ENCODE measurements at places on chromosomes 7 and 10.
A peak's percentile ranks its signal among the peaks of the same experiment; 100 is the strongest.

GRCh38 chr7:84245835-84246234, 51.2 kb upstream of the SEMA3A start:
- DNase-seq, result no peak

- DNase-seq, result no peak
Observed at GRCh38 chr7:138164804-138165203, 88.5 kb downstream of the AKR1D1 start.

DNA sequence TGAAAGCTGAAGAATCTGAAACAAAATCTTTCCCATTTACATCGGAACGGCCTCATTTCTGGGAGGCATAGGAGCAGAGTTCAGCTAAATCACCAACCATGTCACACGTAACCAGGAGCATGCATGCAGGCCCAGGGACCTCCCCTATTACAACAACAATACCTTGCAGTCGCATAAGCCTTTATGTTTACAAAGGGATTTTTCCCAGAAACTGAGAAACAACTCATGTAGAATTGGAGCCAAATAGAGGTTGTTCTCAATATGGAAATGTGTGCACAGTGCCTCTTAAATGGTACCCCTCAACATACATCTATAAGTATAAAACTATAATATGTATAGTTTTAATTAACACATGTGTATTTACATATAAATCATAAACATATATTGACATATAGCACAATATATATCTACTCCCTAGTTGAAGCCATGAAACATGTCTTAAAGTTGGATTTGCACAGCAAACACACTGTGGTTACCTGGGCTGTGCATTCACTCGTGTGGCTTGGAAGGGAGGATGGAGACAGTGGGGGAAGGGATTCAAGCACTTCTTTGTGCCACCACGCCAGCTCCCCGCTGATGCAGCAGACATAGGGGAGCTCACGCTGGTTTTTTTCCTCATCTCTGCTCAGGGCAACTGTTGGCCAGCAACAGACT, 35.0 kb upstream of the DGKI start:
- DNase-seq, result no peak

DNA sequence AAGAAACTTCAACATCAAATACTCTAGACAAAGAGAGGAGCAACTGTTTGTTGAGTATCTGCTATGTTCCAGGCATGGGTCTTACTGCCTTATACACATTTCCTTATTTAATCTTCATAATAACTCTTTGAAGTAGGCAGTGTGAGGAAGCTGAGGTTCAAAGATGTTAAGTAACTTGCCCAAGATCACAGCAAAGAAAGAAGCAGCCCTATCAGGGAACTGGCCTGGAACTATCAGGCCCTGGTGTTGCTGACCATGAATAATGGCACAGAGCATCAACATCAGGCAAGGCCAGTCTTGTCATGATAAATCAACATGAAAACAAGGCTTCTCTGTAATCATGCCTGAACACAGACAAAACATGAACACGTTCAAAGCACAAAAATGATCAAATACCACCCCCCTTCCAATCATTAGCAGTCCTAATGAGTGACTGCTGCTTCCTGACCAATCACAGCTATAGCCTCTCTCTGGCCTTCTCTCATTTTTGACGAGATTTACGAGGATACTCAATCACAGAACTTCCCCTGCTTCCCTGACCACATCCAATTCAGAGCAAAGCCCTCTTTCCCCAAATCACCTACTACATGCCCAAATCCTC, 2.3 kb downstream of the GSDME start:
- no peak for DNase-seq

- no peak for DNase-seq
Observed at GRCh38 chr7:132381742-132382472, 194.4 kb downstream of the PLXNA4 start.

GRCh38 chr7:44884621-44885393, 523 bp downstream of the PURB start:
- no peak for DNase-seq

DNA sequence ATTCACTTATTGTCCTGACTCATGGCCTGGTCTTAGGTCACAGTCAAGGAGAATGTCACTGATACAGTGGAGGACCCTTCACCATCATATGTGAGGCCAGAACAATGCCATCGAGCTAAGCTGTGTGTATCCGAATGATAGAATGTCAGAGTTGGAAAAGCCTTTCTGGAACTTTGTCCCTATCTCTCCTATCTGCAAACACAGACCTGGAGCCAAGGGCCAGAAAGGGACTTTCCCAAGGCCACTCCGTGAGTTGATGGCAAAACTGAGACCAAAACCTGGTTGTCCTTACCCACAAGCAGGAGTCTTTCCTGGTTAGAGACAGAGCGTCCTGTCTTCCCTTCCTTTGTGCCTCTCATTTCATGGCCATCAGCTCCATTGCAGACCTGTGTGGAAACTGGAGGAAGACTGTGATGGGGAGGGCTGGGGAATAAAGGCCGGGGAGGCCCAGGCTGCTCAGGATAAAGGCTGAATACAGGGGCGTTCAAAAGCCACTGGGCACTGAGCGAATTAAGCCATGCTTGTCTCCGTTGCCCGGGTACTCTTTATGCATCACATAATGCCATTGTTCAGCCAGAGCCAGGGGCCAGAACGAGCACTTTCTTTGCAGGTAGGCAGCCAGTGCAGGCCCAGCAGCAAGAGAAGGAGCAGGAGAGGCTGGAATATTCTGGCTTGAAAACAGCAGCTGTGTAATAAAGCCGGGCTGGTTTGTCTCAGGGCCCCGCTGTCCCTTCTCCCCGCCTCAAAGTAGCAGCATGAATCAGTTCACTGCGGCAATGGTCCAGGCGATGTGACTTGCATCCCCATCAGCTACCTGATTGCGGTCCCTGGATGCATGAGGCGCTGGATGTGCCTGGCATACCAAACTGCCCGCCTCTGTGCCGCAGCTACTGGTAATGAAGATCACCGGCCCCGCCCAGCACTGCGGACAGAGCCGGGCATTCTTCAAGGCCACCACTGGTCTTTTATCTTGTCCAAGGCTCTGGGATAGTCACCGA, 143.0 kb downstream of the RPS24 start:
- no peak for DNase-seq

DNA sequence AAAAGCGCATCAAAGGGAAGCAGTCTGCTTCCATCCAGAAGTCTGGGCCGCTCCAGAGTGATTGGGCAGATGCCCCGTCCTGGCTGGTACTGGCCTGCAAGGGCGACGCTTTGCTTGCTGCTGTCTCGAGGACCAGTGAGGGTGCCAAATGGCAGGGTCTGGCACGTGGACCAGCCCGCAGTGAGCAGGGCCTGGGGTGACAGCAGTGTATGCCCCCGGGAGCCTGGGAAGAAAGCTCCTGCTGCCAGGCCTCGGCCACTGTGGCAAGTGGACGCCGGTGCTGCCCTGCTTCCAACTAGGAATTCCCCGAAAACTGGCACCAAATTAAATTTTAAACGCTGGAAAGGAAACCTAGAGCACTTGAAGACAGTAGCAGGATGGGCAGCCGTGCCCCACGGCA, 357.0 kb upstream of the MKI67 start:
- DNase-seq, result no peak

- DNase-seq, result no peak
Observed at GRCh38 chr7:16918288-16918895, 36.6 kb upstream of the AGR3 start.

- no peak for DNase-seq
Observed at GRCh38 chr10:62278441-62278910, 9.8 kb upstream of the RTKN2 start.

DNA sequence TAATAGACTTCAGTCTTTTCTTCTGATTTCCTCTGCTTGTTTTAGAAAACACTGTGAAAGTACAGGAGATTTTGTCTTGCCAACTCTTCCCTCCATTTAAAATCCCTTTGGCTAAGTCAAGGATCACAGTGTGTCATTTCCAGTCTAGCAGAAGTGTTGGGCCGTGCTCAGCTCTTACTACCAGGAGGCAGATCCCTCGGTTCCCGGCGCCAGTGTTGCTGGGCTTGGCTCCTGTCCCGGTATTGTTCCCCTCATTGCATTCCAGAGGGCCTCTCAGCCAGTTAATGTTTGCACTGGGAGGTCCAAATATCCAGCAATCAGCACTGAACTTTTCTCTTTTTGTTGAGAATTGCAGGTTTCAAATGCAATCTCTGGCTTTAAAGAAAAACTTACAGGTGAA, 612.1 kb upstream of the MGMT start:
- DNase-seq, result no peak

- no peak for DNase-seq
Observed at GRCh38 chr7:73435471-73436009, 2.0 kb downstream of the FZD9 start.

DNA sequence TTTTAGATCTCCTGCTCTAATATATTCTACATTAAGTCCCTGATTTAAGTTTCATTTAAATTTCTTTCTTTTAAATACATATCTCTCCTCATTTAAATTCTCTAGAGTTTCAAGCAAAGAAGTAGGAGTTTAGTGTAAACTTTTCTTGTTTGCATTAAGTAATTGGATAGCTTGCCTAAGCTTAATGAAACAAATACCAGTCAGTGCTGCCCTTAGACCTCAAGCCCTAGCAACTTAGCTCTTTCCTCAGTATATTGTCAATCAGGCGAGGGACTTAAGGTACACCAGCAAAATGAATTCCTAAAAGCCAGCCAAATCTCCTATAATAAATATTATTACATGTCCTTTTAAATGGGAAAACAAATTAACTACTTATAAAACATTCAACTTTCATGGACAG, 101.5 kb downstream of the CHCHD3 start:
- DNase-seq, result no peak

GRCh38 chr10:27223964-27224363, 16.6 kb downstream of the ACBD5 start:
- DNase-seq, result no peak

DNA sequence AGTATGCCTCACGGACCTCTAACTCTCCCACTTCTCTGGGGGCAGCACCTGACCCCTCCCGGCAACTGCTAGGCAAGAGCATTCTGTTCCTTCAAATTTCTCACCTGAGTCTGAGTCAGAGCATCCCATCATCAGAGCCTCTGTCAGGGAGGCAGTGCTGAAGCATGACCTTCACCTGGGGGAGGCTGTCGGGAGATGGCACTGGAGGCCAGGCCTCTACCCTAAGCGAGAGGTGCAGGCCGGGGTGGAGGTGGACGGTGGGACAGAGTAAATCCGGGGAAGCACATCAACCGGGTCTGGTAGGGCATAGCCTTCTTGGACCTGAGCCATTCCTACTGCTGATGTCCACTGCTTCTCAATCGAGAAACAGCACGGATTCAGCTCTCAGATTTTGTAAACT, 90.4 kb downstream of the SPAG6 start:
- DNase-seq, result no peak

DNA sequence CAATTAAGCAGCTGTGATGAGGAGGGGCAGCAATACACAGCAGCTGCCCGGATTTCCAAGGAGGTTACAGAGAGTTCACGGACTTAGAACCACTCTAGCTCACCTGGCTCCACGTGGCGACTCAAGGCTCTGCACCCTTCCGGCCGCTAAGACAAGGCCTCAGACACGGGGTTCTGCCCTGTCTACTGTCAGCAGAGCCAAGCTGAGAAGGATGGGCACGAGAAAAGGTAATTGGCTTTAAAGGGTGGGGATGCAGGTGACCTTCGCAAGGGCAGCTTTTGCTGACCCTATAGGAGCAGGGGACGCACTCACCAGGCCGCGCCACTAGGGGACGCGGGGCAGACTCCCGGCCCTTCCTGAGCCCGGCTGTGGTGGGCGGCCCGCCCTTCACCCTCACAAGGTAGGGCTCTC, 152.4 kb downstream of the KIF20B start:
- no peak for DNase-seq

DNA sequence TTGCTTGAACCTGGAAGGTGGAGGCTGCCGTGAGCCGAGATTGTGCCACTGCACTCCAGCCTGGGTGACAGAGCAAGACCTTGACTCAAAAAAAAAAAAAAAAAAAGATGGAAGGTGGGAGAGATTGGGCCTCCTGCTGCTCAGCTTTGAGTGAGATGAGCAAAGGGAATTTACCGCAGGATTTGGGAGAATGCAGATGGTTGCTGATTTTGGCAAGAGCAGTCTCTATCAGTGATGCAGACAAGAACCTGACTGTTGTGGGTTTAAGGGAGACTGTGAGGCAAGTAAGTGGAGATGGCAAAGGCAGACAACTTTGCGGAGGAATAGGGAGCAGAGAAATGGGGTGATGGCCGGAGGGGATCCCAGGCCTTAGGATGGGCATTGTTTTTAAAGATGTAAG, 1140.8 kb upstream of the AUTS2 start:
- DNase-seq, result no peak

DNA sequence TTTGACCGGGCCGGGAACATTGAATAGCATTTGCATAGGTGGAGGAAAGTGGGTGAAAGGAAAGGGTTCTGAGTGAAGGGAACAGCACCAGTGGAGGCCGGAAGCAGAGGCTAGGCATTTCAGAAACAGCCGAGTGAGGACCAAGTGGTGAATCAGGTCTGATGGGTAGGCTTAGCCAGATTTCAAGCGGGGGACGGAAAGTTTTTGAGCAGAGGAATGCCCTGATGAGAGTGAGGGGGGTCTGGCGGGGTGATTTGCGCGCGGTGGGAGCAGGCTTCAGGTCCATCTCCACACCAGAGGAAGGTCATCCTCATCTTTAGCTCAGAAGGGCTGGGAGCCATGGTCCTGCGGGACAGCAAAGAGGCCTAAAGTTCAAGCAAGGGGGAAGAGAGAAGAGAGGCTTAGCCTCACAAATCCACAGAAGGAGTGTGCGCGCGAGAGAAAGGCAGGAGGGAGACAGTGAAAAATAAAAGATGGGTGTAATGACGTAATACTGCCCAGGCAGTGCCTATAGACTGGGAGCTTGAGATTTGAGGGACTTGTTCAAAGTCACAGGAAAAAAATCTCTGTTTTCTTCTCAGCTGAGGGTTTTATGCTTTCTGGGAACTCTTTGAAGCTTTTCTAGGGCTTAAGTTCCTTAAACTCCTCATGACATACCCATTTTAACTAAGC, 1.0 kb upstream of the DENND2A start:
- DNase-seq, result no peak

GRCh38 chr7:151243045-151243349, 5.5 kb downstream of the SMARCD3 start:
- no peak for DNase-seq

DNA sequence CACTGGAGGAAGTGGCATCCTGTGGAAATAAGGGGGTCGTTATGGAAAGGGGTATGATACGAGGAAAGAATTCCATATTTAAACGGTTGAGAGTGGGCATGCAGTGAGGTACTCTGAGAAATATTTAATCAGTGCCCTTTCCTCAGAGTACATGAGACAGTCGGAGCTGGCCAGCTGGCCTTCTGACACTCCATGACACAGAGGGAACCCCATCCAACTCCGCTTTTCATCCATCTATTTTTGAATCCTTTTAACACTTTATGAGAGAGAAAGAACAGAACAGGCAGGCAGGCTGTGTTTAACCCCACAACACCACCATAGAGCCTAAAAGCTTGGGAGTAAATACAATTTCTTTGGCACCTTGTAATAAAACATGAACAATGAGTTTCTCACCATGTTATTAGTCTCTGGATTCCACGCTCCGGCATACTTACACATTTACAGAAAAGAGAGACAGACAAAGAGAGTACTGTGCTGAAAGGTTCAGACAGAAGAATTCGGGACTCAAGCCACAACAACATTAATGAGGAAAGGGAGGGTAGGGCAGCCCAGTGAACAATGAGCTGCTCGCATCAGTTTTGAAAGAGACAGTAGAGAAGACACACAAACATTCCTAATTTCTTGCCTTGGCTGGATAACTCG, 124.2 kb upstream of the PDLIM1 start:
- no peak for DNase-seq

- no peak for DNase-seq
Observed at GRCh38 chr10:2891073-2891769, 176.1 kb upstream of the PFKP start.

- peak; percentile 13 for DNase-seq
Observed at GRCh38 chr7:127391591-127392181, 822 bp downstream of the ZNF800 start.
